ENCODE measurements at places on chromosomes 12 and 14.
A peak's percentile ranks its signal among the peaks of the same experiment; 100 is the strongest.

- H3K4me3 ChIP-seq = no peak overlapping the region
- H3K36me3 ChIP-seq = no peaks in the 10 kb centered on the region
- no peak for DNase-seq
- H3K27ac ChIP-seq = no peak overlapping the region
Measured at GRCh38 chr12:114269153-114269552, 136.8 kb downstream of the TBX5 start.

GRCh38 chr14:105487449-105487985 is 831 bp downstream of the CRIP1 start:
- H3K4me1 ChIP-seq = peaks cover 42% of the 10 kb centered on the region
- no peak overlapping the region for H3K27ac ChIP-seq
- H3K4me3 ChIP-seq = no peak overlapping the region
- no peak for DNase-seq
- H3K27me3 ChIP-seq = peaks cover 36% of the 10 kb centered on the region

- no peak overlapping the region for H3K27ac ChIP-seq
- H3K27me3 ChIP-seq = peaks cover 89% of the 10 kb centered on the region
- peaks cover 12% of the 10 kb centered on the region for H3K4me1 ChIP-seq
- no peaks in the 10 kb centered on the region for H3K36me3 ChIP-seq
- no peak for DNase-seq
Measured at GRCh38 chr14:91380610-91381371, 36.8 kb downstream of the CCDC88C start.

GRCh38 chr14:73426877-73427276 is 31.5 kb downstream of the NUMB start:
- H3K4me3 ChIP-seq = no peak overlapping the region
- H3K27ac ChIP-seq = peak overlapping the region; percentile 78
- peaks cover 12% of the 10 kb centered on the region for H3K4me1 ChIP-seq
- peaks cover 12% of the 10 kb centered on the region for H3K36me3 ChIP-seq
- H3K27me3 ChIP-seq = no peaks in the 10 kb centered on the region

GRCh38 chr12:105822131-105823105 is 316.3 kb downstream of the NUAK1 start:
- H3K4me3 ChIP-seq = no peak overlapping the region
- no peaks in the 10 kb centered on the region for H3K27me3 ChIP-seq

DNA sequence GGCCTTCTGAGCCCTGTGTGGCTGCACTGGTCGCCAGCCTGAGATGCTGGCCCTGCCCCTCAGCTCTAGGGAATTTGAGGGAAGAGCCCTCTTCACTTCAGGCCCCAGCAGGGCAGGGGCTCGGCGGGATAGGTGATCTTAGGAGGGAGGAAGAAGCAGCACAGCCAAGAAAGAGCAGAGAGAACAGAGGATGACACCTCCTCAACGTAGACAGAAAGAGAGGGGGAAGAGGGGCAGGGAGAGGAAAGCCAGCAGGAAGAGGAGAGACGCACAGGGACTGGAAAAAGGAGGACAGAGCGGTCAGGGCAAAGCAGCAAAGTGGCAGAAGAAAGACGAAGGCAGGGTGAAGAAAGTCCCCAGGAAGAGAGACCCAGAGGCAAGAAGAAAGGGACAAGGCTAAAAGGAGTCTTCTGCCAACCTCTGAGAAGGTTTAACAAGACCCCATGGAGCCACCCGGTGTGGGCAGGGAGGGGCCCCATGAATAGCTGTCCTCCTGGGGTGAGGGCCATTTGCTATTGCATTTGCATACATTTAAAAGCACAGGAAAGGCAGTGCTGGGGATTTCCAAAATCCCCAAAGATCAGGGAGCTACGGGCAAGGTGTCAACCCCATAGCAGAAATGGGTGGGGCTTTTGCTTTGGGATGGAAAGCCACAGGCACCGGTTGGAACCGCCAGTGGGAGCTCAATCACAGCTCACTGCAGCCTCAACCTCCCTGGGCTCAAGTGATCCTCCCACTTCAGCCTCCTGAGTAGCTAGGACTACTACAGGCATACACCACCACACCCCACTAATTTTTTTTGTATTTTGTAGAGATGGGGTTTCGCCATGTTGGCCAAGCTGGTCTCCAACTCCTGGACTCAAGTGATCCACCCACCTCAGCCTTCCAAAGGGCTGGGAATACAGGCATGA is 22.7 kb downstream of the CMKLR1 start:
- no peaks in the 10 kb centered on the region for H3K27me3 ChIP-seq

- no peaks in the 10 kb centered on the region for H3K27me3 ChIP-seq
- H3K36me3 ChIP-seq = no peaks in the 10 kb centered on the region
- H3K4me3 ChIP-seq = no peak overlapping the region
- no peak overlapping the region for H3K27ac ChIP-seq
Measured at GRCh38 chr12:92703786-92704185, 997 bp downstream of the PLEKHG7 start.

DNA sequence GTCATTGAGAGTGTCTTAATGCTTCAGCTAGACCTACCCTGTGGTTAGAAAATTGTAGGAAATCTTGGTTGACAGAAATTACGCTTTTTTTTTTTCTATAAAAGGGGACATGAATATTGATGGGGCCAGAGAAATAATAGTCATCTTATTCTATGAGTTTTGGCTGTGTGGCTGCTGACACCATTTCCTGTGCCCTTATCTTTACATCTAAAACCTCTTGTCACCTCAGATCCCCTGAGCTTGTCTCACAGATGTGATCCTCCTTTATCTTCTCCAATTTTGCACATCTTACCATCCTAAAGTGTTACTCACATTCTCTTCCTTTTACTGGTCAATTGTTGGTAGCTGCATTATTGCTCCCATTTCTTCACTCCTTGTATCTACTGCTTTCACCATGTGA is 36.1 kb downstream of the ASCL1 start:
- H3K4me3 ChIP-seq = no peak overlapping the region
- no peaks in the 10 kb centered on the region for H3K36me3 ChIP-seq
- no peaks in the 10 kb centered on the region for H3K27me3 ChIP-seq

DNA sequence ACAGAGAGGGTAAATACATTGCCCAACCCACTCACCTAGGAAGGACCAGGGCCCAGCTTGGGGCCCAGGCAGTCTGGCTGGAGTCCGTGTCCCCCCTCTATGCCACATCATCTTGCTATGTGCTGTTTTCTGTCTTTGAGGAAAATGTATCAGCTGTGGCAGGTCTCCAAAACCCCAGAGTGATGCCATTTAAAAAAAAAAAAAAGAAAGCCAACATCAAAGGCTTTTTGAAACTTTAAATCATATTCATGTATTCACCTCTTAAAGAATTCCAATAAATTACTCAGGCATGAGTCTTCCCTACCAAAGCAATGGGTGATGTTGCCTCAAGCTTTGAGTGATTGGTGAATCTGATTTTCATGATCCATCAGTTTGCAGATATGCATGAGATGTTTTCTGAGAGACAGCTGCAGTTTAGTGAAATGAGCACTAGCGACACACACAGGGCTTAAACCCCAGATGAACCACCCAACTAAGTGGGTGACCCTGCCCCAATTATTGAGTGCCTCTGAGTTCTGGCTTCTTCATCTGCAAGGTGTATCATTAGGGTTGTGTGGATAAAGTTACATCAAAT is 6.1 kb downstream of the KRT81 start:
- no peak for DNase-seq
- H3K27ac ChIP-seq = no peak overlapping the region
- H3K4me1 ChIP-seq = peaks cover 11% of the 10 kb centered on the region

GRCh38 chr12:12892681-12893141 is 1.3 kb downstream of the GPRC5A start:
- no peaks in the 10 kb centered on the region for H3K27me3 ChIP-seq
- no peak overlapping the region for H3K27ac ChIP-seq
- peaks cover 24% of the 10 kb centered on the region for H3K4me1 ChIP-seq
- no peak for DNase-seq
- no peaks in the 10 kb centered on the region for H3K36me3 ChIP-seq
- no peak overlapping the region for H3K4me3 ChIP-seq

GRCh38 chr12:6836851-6837250 is 3.9 kb upstream of the GNB3 start:
- H3K36me3 ChIP-seq = peaks cover 71% of the 10 kb centered on the region
- H3K27ac ChIP-seq = no peak overlapping the region
- no peak overlapping the region for H3K4me3 ChIP-seq
- DNase-seq = no peak

GRCh38 chr14:44966601-44967336 is 4.8 kb downstream of the TOGARAM1 start:
- peaks cover 13% of the 10 kb centered on the region for H3K36me3 ChIP-seq
- H3K4me3 ChIP-seq = peak overlapping the region; percentile 92
- no peak overlapping the region for H3K27ac ChIP-seq

DNA sequence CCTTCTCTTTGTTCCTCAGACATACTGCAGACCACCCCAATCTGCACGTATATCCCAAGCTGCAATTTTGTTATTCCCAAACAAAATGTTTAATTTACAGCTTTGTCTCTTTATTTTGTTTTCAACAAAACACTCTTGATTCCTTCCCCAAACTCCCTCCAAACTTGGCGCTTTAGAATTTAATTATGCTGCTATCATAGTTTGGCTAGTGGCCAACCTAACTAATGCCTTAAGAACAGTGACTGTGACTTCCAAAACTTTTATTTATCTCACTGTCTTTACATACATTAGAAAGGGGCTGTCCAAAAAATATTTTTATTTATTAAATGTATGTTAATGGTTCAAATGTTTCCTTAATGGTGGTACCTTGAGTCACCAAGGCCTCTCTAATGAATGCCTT is 7.1 kb downstream of the TMBIM4 start:
- H3K27ac ChIP-seq = no peak overlapping the region
- peaks cover 37% of the 10 kb centered on the region for H3K36me3 ChIP-seq
- H3K27me3 ChIP-seq = no peaks in the 10 kb centered on the region
- no peak for DNase-seq
- no peak overlapping the region for H3K4me3 ChIP-seq

- no peaks in the 10 kb centered on the region for H3K4me1 ChIP-seq
- peaks cover 9% of the 10 kb centered on the region for H3K36me3 ChIP-seq
- no peaks in the 10 kb centered on the region for H3K27me3 ChIP-seq
- H3K27ac ChIP-seq = no peak overlapping the region
- no peak for DNase-seq
Measured at GRCh38 chr14:35551081-35551480, 17.1 kb downstream of the INSM2 start.

- H3K27me3 ChIP-seq = peaks cover 26% of the 10 kb centered on the region
- H3K27ac ChIP-seq = no peak overlapping the region
- H3K4me3 ChIP-seq = no peak overlapping the region
- no peaks in the 10 kb centered on the region for H3K36me3 ChIP-seq
- H3K4me1 ChIP-seq = peaks cover 4% of the 10 kb centered on the region
- DNase-seq = no peak
Measured at GRCh38 chr12:108896336-108896735, 16.4 kb downstream of the DAO start.

All from mesenchymal stem cell (in vitro differentiated cells and primary cell).